ENCODE measurements at places on chromosomes 1 and 21. TPM values are rescaled to one million over a fixed set of nuclear protein-coding genes. Genes with fewer than 3 reads are reported as not detected.

MRPS14 gene
- total RNA-seq: 16.7 TPM

RGS4 gene
- total RNA-seq: 1.5 TPM

AXDND1 gene
- not detected for total RNA-seq

ODF2L gene
- 8.8 TPM for total RNA-seq

CD34 gene
- total RNA-seq: 76.7 TPM

TMEM200B gene
- 4.8 TPM for total RNA-seq

LCE2C gene
- total RNA-seq: not detected

NECAP2 gene
- total RNA-seq: 29.9 TPM

UMODL1 gene
- total RNA-seq: not detected

ANGPTL1 gene
- 19.0 TPM for total RNA-seq

AIRE gene
- total RNA-seq: not detected

APP gene
- total RNA-seq: 326 TPM

PRAMEF15 gene
- total RNA-seq: not detected

RAP1GAP gene
- 4.0 TPM for total RNA-seq

CCDC185 gene
- not detected for total RNA-seq

ALG14 gene
- 0.74 TPM for total RNA-seq

ERICH3 gene
- not detected for total RNA-seq

NME7 gene
- 10.4 TPM for total RNA-seq
